ENCODE measurements at places on chromosomes 1 and 21. TPM values are rescaled to one million over a fixed set of nuclear protein-coding genes. Genes with fewer than 3 reads are reported as not detected.

DNA sequence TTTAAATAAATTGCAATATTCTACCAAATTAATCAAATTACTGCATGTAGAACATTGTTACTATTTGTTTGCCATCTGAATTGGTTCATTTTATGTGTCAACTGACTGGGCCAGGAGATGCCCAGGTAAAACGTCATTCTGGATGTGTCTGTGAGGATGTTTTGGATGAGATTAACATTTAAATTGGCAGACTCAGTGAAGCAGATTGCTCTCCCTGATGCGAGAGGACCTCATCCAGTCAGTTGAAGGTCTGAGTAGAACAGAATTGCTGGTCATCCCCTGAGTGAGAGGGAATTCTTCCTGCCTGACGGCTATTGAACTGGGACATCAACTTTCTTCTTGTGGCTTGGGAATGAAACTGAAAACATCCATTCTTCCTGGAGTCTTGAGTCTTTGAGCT, 122.0 kb upstream of the GREM2 start:
- DNase-seq, result no peak

DNA sequence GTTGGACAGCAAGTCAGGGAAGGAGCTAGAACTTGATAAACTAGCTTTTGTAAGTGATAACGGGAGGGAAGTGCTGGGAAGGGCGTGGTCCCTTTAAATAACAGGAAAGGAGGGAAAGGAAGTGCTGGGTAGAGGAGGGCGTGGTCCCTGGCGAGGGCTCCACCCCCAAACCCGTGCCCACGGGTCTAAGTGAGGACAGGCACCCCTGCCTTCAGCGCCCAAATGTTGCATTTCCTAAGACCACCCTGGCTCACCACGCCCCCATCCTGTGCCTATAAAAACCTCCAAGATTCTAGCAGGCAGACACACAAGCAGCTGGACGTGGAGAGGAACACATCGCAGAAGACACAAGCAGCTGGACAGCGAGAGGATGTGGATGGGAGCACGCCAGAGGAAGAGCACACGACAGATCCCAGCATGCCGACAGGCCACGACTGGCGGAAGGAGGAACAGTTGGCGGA, 58.5 kb downstream of the PALMD start:
- no peak for DNase-seq

RHEX gene
- 0.22 TPM for polyA plus RNA-seq

DNA sequence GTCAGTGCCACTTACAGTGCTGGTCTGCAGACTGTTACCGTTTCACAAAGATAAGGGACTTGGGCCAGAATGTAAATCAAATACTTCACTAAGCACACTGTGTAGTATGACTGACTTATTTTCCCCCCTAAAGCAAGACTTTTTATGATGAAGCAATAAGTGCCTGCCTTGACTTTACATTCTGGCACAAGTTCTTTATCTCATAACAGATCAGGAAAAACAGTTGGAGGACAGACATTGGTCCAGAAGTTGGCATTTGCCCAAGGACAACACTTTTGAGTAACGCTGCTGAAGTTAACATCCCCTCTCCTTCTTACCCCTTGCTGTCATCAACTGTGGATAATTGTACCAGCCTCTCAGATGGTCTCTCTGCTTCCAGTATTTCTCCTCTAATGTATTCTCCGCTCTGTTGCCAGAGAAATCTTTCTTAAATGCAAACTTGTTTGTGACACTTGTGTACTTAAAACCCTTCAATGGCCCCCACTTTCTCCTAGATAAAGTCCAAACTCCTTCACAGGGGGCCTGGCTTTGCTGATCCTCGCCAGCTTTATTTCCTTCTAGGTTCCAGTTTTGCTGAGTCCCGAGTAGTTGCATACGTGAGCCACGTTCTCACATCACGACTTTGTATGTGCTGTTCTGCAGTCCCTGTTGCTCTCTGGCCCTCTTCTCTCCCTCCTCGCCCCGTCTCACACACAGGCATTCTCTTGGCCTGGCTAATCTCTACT, 45.7 kb downstream of the S1PR1 start:
- no peak for DNase-seq

DNA sequence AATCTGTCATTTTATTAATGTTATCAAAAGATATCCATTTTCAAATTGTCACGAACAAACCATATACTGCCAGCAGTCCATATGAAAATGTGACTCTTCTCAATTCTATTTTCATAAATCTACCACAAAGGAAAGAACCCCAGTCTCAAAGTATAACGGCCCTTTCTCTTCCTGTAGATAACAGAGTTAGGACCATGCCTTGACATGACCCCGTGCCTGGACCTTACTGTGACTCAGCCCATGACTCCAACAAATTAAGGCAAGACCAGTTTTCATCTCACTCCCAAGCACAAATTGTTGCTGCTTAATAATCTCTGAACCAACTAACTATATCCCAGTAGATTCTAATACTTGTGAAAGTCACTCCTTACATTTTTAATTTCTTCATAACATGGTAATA, 124.4 kb upstream of the NFIA start:
- DNase-seq, result no peak

DNA sequence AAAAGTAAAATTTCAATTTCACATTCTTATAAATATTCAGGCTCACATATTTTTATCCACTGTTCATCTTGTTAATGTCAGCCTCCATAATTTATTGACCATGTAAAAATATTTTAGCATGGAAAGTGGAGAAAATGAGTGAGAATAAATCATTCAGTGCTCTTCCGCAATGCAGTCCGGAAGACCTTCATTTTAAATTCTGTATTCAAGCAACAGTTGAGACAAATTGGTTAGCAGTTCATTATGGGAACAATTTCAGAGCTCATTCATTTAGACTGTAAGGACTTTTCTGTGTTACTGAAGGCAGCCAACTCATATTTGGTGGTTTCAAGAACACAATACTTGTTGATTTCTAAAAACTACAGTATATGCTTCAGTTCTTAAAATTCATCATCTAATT, 97.8 kb downstream of the TYW3 start:
- DNase-seq, result no peak

IFNLR1 gene
- polyA plus RNA-seq, result 1.2 TPM

CCDC17 gene
- polyA plus RNA-seq, result 3.0 TPM

DNA sequence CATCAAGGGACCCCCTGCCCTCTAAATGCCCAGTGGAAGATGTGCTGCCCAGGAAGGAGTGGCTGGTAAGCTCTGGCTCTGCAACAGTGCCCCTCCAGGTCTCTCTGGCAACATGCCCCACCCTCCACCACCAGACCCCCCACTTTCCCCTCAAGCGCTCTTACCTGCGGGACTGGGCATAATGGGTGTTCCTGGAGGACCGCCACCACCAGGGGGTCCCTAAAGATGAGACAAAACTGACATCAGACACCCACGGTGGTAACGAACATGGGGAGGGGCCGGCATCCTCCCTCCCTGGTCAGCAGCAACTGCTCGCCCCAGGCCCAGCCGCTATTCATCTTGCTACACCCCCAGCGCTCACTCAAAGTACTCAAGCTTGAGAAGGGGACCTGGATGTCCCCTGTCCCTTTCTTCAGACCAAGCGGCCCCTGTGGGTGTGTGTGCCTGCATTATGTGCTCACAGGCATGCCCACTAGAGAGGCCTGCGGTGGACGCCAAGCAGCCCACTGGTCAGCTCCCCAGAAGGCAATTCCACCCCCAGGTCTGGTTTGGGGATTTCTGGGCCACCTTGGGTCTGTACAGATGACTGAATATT, 40.9 kb downstream of the MRPL37 start:
- DNase-seq, result no peak

GRCh38 chr21:46562964-46563607, 41.8 kb downstream of the S100B start:
- no peak for DNase-seq

LCE1B gene
- polyA plus RNA-seq, result not detected

DNA sequence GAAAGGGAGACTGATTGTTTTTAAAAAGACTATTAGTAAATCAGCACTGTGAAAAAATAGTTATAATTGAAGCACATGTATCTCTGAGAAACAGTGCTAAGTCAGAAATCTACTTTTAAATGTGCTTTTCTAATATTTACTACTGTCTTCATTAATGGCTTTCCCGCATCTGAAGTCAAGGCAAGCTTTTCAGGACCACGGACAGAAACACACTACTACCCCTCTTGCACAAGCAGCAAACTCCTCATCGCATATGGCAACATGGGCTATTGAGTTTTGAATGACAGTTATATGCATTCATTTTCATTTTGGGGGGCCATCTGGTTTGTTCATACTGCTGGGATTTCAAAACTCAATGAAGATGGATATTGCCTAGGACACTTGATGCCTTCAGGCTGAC, 433.4 kb upstream of the CAMK1G start:
- peak; percentile 34 for DNase-seq

DNA sequence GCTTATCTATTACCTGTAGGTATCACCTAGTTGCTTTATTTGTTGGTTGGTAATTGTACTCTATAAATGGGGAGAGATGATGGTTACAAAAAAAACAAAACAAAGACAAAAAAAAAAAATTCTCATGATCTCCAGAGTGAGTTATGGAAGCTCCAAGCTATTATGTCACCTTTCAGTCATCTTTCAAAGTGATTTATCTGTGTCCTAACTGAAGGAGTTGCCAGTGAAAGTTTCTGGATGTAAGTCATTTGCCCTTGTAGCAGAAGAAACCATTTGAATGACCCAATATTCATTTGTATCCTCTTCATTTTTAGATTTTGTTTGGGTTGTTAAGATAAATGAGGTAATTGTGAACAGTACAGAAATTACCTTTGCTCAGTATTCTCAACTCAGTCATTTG, 3.6 kb downstream of the SLC35F3 start:
- DNase-seq, result no peak

DNA sequence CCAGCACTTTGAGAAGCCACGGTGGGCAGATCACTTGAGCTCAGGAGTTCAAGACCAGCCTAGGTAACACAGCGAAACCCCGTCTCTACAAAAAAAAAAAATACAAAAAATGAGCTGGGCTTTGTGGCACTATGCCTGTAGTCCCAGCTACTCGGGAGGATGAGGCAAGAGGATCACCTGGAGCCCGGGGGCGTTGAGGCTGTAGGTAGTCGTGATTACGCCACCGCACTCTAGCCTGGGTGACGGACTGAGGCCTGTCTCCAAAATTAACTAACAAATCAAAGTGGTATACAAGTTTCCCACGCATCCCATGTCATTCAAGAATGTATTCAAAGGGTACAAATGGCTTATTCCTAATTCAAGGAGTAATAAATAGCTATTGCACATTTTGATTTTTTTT, 2.4 kb downstream of the AUNIP start:
- DNase-seq, result no peak

- no peak for DNase-seq
Observed at GRCh38 chr1:68815632-68816031, 318.8 kb upstream of the DEPDC1 start.

MYBPH gene
- polyA plus RNA-seq, result 318 TPM

GRCh38 chr1:70707214-70707613, 296.1 kb downstream of the CTH start:
- DNase-seq, result no peak

- peak; percentile 58 for DNase-seq
Observed at GRCh38 chr1:86788300-86789206, 84.2 kb downstream of the SH3GLB1 start.

DNA sequence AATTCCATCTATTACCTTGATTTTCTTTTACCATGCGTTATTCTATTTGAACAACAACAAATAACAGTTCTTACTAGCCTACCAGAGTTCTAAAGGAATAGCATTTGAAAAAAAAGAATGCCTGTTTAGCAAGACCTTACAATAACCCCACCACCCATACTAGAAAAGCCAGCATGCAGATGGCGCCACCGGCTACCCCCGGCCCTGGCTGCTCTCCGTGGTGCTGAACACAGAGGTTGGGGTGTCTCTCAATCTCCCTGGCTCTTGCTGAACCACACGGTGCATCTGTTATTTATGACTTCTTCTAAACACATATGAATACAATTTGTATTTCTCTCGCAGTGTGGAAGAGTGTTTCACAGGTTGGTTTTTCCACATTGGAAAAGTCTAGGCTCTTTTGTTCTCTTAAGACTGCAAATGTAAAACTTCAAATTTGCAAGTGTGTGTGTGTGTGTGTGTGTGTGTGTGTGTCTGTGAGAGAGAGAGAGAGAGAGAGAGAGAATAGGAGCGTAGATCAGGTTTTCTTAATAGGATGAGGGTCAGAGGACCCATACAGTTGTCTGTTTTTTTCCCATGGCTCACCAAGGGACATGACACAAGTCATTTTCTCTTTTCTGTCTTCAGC, 13.6 kb downstream of the GRIK3 start:
- peak; percentile 33 for DNase-seq

DNA sequence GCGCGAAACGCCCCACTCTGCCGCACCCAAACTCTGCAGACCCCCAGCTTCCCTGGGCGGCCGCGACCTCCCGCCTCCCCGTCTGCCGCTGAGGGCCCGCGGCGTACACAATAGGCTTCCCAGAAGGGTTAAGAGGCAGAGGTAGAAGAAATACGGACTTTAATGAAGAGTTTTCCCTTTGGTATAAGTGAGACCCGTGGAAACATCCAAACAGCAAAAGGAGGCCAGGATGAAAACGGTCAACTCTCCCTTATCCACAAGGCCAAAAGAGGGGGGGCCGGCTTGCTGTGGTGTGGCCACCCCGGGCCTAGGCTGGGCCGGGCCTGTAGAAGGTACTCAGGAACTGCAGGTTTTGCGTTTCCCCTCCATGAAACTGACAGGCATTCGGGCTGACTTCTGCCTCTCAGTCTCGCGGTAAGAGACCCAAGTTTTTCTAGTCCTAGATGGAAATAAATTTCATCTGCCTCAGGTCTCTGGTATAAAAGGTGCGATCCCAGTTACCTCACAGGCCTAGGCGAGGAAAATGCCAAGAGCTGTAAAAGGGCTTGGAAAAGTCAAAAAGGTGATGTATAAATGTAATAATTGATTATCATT, 671 bp upstream of the PYGO2 start:
- DNase-seq, result no peak

SH2D2A gene
- 0.76 TPM for polyA plus RNA-seq

DNA sequence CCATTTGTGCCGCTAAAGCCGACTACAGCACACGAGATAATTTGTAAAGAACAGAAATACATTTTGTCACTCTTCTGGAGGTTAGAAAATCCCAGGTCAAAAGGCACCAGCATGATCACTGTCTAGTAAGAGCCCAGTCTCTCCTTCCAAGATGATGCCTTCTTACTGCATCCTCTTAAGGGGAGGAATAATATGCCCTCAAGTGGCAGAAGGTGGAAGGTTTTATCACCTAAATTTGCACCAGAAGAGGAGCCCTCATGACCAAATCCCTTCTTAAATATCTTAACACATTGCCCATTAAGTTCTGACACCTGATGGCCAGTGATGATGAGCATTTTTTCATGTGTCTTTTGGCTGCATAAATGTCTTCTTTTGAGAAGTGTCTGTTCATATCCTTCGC, 326.7 kb upstream of the RGS18 start:
- no peak for DNase-seq

DNA sequence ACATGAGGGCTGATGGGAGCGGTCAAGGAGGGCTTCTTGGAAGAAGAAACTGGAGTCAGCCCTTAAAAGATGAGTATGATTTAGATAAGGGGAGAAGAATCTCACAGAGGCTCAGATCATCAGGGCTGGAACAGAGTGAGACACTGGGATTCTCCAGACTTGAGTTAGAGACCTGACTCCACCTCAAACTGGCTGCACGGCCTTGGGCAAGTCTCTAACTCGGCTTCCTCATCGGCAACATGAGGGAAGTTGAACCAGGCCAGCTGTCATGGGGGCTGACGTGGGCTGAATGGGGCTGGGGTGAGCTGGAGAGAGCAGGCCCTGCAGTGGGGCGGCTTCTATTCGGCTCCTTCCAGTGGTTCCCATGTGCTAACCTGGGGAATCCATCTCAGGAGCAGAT, 2.5 kb downstream of the C1QC start:
- DNase-seq, result no peak
